ENCODE measurements at places on chromosomes 11 and 22.

- no peak for DNase-seq
Measured at GRCh38 chr11:44399968-44400367, 90.0 kb upstream of the ALX4 start.

GRCh38 chr22:27718186-27719035 lies 83.1 kb downstream of the MN1 start:
- no peak for DNase-seq

DNA sequence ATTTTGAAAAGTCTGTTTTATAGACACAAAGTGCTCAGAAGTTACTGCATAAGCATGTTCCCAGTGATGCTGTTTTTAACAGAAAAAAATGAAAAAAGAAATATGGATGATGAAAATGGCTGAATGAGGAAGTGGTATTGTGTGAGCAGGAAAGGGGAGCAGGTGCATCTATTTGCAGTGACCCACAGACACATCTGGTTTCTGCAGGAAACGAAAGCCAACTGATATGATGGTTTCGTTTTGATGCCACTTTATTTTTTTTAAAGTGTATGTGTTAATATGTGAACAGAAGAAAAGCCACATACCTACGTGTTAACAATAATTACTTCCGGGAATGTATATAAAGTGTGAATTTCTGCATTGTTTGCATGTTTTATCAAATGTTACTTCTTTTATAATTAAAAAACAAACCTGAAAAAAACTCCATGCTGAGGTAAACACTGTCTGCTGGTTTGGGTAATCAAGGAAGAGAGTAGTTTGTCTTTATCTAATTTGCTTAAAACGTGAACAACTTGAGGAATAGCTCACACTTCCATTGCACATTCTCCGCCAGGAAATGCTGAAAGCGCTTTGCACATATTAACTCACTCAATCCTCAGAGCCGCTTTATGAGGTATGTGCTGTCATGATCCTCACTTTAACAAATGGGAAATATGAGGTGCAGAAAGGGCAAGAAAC lies 1335.9 kb downstream of the TBC1D22A start:
- no peak for DNase-seq

- DNase-seq, result no peak
Measured at GRCh38 chr11:108817976-108818375, 153.1 kb downstream of the DDX10 start.

DNA sequence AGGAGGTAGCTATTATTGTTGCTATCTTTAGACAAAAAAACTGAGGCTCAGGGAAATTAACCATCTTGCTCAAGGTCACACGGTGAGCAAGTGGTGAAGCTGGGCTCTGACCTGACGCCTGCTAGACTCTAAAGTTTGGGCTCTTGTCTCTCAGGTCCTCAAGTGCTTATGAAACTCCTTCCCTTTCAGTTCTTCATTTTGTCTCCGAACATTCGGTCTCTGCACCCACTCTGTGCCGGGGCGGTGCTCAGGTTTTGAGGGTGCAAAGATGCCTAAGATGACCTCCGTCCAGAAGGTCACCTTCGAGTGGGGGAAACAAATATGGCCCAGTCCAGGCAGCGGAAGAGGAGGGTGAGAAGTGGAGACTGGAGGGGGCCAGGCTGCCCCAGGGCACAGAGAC lies 16.0 kb downstream of the OVOL1 start:
- no peak for DNase-seq

DNA sequence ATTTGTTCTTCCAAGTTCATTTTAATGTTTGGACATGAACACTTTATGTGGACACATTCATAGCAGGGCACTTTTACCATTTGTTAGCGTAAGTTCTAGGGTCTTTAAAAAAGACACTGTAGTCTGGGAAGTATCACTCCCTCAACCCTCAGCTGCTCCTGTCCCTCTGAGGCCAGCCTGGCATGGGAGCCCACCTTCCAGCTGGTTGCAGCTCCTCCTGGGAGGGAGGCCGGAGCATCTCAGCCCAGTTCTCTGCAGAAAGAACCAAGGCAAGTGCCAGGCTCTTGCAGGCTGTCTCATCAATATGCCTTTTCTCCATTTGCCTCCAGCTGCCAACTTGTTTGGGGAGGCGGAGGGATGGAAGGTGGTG lies 150.6 kb downstream of the OPCML start:
- DNase-seq, result no peak

DNA sequence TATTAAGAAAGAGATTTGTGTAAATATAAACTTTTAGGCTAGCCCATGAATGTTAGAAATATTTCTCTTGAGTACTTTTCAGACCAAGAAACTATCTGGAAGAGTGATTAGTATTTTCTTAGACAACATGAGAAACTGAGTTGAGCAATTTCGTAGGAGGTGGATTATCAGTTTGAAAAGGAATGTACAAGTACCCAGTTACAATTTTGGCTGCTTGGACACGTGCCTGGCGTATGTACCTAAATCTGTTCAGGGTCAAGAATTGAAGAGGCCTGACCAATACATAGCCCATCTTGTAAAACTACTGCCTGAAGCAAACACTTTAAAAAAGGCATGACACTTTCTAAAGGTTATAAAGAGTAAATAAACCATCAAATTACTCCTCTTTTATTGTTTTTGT lies 71.1 kb downstream of the CCDC73 start:
- no peak for DNase-seq

DNA sequence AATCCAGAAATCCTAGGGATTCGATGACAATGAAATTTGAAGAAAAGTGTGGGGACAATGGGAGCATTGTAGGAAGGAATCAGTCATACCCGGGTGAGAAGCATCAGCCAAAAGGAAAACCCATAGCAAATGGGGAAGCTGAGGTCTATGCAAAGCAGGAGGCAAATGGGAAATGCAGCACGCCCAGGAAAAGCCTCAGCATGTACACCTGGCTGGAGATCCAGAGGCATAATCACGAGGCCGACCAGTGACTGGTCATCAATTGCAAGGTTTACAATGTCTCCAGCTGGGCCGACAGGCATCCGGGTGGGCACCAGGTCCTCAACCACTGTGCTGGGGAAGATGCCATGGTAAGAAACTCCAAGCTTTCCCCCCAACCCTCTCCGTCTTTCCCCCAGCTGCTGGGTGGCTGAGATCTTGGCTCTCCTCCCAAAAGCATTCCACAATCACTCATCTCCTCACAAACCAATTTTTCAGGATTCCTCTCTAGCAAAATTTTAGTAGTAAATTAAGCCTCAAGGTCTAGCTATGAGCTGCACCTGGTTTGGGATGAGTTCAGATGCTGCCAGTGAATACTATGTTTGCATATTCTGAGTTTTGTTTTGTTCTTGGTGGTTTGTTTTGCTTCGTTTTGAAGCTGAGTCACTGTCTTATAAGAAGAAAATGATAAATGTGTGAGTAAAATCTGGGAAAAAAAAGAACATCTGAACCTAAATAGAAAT lies 98.0 kb upstream of the OR5AK2 start:
- no peak for DNase-seq

- no peak for DNase-seq
Measured at GRCh38 chr11:11351042-11351586, 1.9 kb downstream of the CSNK2A3 start.

GRCh38 chr11:27397624-27398399 lies 34.8 kb upstream of the CCDC34 start:
- no peak for DNase-seq

DNA sequence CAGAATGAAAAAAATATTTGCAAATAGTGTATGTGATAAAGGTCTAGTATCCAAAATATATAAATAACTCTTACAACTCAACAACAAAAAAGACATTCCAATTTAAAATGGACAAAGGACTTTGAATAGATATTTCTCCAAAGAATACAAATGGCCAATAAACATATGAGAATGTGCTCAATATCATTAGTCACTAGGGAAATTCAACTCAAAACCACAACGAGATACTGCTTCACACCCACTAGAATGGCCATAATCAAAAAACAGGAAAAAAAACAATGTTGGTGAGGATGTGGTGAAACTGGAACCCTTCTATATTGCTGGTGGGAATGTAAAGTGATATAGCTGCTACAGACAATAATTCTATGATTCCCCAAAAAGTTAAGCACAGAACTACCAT lies 38.6 kb upstream of the RPS13 start:
- DNase-seq, result no peak

DNA sequence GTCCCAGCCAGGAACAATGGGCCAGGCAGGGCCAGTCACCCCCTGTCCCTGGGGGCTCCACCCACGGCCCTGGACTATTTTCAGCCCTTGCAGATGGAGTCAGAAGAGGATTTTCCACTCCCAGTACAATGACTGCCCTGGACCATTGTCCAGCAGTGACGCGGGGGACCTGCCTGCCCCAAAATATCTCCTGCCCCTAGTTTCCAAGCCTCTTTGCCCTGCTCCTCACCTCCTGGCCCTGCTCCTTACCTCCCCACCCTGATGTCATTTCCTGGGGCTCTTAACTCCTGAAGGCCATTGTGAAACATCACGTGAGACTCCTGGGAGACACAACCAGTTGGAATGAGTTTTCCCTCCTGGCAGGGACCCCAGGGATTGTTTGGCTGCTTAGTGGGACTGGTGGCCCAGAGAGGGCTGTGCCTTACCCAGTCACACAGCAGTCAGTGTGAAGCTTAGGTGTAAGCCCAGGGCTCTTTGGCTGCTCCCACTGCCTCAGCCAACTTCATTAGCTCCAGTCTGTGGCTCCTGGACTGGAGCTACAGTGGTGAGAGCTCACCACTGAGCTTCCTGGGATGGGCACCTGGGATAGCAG lies 22.2 kb downstream of the P2RY2 start:
- DNase-seq, result no peak

- DNase-seq, result peak; percentile 43
Measured at GRCh38 chr22:21624120-21624879, 5.5 kb downstream of the YDJC start.

DNA sequence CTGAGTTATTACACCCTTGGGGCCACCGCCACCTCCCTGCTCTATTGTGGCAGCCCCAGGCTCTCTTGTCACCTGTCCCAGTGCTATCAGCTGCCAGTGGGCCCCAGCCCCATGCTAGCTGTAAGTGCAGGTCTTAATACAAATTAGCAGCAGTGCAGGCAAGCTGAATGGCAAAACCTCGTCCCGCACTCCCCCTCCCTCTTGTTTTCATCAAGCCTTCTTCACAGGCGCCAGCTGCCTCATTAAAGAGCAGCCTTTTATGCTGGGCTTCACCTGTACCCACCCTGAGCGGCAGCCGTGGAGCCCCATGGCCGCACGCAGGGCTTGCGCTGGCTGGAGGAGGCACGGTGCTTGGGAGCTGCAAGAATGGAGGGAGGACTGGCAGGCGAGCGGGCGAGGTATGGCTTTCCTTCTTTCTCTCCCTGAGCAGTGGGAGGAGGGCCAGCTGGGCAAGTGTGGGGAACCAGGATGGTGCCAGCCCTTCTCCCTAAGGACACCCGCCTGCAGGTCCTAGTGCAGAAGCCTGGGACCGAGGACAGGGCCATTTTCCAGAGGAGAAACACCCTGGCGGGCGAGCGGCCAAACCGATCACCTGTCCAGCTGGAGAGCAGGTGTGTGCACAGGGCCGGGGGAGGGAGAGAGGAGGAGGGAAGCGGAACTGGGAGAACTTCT lies 70.7 kb downstream of the FLI1 start:
- no peak for DNase-seq

- no peak for DNase-seq
Measured at GRCh38 chr11:64598106-64598796, 7.2 kb downstream of the SLC22A12 start.

GRCh38 chr11:5252192-5252918 lies 2.2 kb downstream of the HBG2 start:
- DNase-seq, result no peak

DNA sequence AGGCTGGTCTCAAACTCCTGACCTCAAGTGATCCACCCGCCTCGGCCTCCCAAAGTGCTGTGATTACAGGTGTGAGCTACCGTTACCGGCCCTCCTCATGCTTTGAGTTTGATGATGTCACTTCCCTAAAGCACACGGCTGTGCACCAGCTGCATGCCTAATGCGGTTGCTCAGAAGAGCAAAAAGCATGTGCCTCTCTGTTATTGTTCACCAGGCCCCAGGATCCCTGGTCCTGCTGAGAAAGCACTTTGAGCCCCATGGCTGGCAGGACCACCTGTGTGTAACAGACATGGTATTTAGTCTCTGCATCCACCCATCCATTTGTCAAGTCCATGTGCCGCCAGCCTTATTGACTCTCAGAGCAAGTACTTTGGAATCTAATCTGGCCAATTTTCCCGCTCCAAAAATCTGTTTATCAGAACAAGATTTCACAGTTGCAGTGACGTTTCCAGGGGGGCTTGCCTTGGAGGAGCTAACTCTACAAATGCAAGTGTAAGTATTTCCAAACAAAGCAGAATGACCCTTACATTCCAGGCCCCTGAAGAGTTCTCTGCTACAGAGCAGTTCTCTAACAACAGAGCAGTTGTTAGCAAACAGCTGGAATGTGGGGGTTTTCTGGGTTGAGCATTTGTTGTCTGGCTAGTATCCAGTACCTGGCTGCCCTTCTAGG lies 89.4 kb downstream of the LDLRAD3 start:
- DNase-seq, result no peak

GRCh38 chr11:105524286-105524685 lies 85.6 kb upstream of the GRIA4 start:
- DNase-seq, result no peak

DNA sequence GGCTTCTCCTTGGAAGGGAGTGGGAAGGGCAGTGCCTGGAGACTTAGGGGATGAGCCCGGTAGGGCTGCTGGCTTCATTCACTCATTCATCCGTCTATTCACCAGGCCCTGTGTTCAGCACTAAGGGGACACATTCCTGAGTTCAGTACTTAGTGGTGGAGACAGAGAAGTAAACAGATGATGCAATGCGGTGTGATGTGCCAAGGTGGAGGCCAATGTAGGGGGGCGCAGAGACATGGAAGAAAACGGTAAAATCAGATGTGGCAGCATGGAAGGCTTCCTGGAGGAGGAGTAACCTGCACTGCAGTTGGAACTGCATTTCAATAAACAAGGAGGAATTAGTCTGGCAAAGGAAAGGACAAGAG lies 21.3 kb downstream of the GRIK4 start:
- no peak for DNase-seq

DNA sequence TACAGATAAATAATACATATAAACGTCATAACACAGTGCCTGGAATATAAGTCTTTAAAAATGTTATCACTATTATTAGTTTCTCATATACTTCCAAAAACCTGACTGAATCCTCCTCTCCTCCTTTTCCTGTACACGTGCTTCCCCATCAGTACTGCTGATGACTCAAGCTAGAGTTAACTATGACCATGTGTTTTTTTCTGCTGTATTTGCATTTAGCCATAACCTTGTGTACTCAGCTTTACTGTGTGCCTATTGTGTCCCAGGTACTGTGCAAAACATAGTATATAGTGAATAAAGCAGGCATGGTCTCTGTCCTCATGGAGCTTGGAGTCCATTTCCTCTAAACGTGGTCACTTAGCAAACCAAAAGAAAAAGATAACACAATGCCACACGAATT lies 56.5 kb upstream of the ARHGAP32 start:
- no peak for DNase-seq

Data from activated CD4-positive, alpha-beta T cell treated with anti-CD3 and anti-CD28 coated beads for 24 hours (primary cell).